Astrocyte of the hippocampus (primary cell): ENCODE measurements at places on chromosomes 1 and 21.
A peak's percentile ranks its signal among the peaks of the same experiment; 100 is the strongest.

DNA sequence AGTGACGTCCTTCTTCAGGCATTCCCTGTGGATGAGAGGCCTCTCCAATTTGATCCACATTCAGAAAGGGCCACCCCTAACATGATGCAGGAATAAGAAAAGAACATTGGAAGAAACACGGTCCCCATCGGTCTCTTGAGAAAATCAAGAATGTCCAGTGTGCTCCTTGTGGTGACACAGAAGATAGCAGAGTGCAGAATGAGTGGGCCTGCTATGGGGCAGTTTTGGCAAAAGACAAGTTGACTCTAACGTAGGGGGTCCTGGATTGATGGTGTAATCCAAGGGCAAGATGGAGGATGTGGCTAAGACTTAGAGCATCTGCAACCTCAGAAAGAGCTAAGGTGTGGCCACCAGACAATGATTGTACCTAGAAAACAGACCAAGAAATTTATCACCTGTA, 45.1 kb upstream of the COP1 start:
- no peak for DNase-seq

DNA sequence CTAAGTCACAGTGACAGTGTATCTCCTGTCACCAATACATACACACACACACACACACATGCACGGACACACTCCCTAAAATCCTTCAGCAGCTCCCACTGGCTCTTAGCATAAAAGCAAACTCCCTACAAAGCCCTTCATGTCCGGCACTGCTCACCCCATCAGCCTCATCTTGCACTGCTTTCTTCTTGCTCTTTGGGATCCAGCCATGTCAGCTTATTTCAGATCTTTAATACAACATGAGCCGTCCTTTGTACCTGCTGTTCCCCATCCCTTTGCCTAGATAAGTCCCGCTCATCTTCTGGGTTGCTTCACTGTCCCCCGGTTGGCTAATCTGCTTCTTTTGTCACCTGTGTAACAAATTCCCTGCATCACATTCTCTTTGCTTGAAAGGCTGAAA, 82.1 kb upstream of the VAV3 start:
- no peak for DNase-seq

- DNase-seq: no peak
Observed at GRCh38 chr1:86183810-86184209, 27.2 kb upstream of the COL24A1 start.

- peak; percentile 11 for DNase-seq
Observed at GRCh38 chr1:244710474-244711062, 57.6 kb downstream of the DESI2 start.

DNA sequence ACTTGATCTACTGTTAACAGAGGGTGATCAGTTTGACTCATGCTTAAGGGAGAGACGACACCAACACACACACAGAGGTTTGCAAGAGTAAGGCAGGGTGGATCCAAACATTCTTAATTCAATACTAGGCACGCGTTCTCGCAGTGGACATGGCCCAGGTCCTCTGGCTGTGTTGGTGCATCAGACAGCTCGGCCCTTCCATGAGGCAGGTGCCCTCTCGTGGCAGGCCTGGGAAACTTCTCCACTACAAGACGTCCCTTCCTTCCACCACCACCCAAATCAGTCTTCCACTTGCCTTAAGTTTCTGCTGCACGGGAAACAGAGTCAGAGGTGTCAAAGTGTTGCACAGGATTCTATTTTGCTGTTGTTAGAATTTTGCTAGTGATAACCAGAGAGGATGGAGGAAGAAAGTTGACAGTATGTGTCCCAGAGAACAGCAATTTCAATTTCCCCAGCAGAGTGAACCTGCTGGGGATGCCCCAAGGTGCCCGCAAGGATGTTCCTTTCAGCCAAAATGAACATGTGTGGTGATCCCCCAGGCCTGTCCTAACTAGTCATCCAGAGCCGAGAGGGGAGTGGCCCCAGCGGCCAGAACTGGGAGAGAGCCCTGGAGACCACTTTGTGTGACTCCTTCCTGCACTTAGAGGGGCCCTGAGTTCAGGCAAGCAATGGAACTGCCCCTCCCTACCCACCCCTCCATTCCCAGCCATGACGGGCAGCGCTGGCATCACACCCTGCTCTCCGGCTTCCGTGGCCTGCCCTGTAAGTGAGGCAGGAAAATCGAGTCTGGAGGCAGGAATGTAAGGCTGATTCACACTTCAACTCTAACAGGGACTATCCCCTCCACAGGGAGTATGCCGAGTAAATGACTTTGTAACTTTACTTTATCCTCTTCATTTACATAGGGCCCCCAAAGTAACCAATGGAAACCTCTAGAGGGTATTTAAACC, 34.8 kb downstream of the MX1 start:
- DNase-seq: peak; percentile 79

- peak; percentile 34 for DNase-seq
Observed at GRCh38 chr1:229848752-229849677, 218.0 kb upstream of the GALNT2 start.
